Fibroblast of skin of left biceps (primary cell): ENCODE measurements at places on chromosomes 4 and X.

DNA sequence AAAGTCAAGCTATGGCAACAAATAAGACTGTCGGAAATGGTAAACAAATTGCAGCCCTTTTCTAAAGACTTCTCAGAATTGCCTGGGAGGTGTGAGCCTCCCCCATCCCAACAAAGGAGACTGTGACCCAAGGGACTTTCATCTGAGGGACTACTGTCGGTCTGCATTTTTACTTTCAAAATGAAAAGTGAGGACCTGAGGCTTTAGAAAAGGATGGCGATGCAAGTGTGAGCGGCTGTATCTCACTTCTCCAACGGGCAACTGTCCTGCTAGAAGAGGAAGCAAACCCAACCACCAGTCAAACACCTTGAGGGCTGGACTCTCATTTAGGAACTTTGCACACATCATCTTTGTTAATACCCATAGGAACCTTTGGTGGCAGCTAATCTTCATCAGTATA is 62.6 kb upstream of the CLNK start:
- DNase-seq: no peak

DNA sequence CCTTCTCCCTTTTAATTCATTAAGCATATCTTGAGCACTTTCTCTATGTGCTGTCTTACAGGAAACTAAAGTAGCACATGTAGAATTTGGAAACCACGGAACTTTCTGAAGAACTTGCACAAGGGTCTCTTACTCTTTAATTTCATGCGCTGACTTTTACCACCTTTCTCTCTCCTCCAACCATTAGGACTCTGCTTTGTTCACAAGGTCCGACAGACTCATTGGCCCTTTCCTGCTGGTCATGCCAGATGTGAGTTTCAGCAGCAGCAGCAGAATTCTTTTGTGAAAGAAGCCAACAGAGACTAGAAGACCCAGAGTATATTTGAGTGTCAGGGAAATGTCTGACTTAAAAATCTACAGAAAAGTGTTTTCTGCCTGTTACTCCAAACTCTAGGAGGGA is 207.1 kb downstream of the GUCY2F start:
- no peak for DNase-seq

DNA sequence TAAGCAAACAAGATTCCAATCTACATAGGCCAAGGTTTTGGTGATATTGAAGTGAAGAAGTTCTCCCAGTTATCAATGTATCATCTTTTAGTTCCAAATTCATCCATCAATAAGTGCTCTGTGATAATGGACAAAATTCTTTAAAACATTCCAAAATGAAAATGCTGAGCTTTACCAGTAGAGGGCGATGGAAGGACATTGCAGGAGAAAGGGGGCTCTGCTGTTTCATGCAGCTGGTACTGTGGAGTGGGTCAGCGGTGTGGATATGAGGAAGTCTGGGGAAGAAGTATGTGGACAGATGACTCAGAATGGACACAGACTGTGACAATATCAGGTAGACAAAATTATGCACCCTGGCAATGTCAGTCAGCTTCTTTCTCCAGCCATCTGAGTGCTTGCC is 46.6 kb upstream of the HS6ST2 start:
- peak; percentile 0 for DNase-seq

DNA sequence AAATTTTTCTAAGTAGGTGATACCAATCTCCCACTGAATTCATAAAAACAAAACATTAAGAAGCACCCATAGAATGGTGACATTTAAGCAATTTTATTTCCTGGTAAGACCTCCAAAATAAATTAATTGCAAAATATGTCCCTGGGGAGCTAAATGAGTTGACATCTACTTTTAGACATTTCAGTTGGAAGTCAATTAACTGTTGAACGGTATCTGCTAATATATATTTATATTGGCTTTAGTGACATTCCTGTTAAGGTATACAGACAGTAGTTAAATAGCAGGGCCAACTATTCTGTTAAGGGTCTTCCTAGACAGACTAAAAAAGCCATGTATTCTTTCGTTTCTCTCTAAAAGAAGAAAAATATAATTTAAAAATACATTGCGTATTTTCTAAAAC is at the start of gene PRR27:
PRR27 (plus strand) TSS at position 301 of the 400 bp plus-strand sequence. CDS start 139 bp downstream, outside the sequence.
- no peak for DNase-seq

- no peak for DNase-seq
Observed at GRCh38 chrX:41665686-41666085, 23.1 kb upstream of the GPR34 start.

GRCh38 chrX:45972636-45973035 is 572.6 kb downstream of the ZNF674 start:
- DNase-seq: no peak

DNA sequence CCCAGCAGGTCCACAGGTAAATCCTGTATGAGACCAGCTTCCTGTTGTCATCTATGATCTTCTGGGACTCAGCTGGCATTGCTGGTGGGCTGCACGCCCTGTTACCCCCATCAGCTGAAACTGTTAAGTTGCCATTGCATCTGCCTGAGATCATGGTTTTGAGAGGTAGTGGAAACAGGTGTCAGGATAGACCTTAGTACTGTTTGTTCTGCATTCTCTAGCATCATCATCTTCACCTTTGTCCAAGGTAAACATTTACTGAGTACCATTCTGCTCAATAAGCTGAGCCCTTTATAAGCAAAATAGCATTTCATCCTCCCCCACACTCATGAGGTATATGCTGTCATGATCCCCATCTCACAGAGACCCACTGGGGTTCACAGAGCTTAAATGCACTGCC is 42.9 kb upstream of the PROM1 start:
- DNase-seq: no peak

DNA sequence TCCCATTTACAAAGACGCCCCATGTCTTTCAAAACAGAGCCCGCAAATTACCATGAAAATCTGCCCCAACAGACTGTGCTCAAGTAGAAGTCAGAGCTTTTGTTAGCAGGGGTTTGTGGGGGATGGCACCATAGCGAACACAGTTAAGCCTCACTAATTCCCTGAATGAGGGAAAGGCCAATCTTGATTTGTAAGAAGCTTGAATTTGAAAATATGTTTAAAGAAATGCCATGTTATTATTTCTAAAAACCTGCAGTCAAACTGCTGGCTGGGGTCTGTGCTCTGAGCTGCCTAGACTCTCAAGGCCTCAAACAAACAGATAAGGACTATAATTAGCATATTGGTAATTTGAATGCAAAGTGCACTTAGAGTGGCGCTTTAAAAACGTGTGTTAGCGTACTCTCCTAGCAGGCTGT is 9.4 kb upstream of the PAK3 start:
- DNase-seq: no peak

GRCh38 chrX:82218361-82218760 is 1016.5 kb downstream of the SH3BGRL start:
- no peak for DNase-seq

GRCh38 chrX:119693040-119693995 is at the start of gene SEPTIN6:
Gene SEPTIN6, minus strand, starts transcription at chrX:119693168. Its CDS starts 63 bp downstream, at chrX:119693105.
- peak; percentile 39 for DNase-seq

DNA sequence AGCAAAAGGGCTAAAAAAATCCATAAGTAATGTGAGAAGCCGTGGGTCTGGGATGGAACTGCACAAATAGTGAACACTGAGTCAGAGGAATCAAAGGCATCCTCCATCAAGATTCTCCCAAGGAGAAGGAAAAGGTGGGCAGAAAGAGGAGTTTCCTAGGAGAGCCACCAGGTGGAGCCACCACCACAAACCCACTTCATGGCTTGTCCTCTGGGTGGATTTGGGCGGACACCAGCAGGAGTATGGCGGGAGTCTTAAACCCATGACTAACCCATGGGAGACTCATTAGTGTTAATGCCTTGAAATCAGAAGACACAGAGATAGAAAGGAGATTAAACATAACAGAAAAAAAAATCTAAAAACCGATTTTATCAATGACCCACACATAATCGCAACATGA is 147.7 kb downstream of the SH3KBP1 start:
- DNase-seq: peak; percentile 38

- no peak for DNase-seq
Observed at GRCh38 chr4:180336494-180337090, 1906.6 kb upstream of the TENM3 start.

DNA sequence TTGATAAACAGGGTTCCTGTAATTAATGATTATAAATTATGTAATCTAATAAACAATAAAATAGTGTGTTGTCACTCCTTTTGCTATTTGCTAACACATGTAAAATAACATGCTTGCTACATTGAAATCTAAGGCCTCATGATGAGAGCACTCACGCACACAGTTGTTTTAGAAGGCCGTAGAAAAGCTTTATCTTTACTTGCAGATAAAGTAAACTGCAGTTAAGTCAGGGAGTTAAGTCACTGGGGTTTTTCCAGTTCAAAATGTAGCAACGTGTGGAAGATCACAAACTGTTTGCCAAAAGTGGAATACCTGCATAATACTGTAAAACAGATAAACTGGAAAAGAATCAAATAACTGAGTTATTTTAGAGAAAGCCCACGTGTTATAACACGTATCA is 187.3 kb upstream of the PACRGL start:
- DNase-seq: no peak

DNA sequence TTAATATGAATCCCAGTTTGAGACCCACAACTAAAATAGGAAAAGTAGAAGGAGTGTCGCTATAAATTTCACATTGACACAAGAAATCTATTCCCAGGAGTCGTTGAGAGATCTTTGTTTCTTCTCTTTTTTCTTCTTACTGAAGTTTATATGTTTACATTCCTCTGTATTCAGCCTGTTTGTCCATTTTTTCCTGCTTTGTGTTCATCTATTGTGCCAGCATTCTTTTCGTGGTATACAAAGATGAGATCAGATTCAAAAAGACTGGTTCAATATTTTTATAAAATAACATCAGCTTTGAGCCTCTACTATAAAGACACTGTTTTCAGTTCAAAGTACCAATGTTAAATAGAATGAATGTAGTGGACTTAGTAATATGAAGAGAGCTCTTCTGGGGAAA is 95.4 kb upstream of the MYOZ2 start:
- DNase-seq: no peak

DNA sequence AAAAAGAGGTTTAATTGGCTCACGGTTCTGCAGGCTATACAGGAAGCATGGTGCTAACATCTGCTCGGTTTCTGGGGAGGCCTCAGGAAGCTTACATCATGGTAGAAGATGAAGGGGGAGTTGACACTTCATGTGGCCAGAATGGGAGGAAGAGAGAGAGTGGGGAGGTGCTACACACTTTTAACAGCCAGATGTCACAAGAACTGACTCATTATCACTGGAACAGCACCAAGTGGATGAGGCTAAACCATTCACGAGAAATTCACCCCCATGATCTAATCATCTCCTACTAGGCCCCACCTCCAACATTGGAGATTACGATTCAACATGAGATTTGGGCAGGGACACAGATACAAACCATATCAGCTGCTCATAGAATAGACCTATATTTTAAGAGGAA is 255.8 kb downstream of the OPHN1 start:
- no peak for DNase-seq

DNA sequence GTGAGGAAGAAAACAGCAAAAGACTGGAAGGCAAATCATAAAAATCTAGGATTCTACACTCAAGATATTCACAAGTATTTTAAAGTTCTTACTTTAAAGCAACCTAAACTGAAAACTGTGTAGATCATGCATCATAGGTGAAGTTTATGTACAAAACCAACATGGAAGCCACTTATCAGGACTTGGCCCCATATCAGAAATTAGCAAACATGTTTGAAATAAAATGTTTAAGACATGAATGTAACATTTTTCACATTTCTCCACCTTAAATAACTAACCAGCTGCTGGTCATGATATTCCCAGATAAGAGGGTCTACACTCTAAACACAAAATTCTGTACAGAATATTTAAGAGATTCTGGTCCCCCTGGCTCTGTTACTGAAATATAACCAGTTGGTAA is 38.5 kb downstream of the APBB2 start:
- no peak for DNase-seq

DNA sequence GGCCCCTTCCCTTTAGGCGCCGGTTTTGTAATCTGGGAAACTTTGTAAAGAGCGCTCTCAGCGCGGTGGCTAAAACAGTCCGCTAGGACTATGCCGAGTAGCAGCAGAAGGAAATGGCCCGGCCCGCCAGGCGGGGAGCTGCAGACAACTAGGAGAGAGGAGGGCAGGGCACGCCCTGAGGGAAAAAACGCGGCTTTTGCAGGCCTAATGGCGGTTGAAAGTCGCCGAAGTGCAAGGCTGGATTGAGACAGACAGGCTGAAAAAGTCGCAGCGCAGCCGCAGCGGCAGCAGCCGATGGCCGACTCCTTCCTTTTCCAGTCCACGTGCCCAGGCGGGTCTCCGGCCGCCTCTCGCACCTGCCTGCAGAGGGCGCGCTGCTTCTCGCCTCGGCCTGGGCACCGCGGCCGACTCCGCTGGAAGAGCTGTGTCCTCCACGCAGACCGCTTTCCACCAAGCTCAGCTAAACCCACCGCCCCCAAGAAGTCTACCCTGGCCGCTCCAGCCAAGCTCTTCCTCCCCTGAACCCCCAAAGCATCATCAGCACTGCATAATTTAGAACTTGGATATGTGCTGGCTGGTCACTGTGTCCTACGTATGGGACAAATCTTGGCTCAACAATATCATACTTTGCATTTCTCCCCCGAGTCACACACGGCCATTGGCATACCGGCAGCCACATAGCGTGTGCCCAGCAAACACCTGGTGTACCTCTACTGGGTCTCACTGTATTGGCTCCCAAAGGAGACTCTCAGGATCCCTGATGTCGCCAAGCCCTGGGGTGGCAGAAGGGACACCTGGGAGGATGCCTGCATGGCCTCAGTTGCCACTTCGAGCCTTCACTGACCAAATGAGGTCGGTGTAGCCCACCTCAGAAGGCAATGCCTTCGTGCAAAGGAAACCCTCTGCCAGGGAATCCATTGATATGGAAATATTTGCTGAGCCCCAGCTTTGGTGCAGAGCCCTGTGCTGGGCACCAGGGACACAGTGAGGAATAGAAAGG is 14.5 kb downstream of the SLC25A5 start:
- DNase-seq: no peak

GRCh38 chr4:86159216-86159615 is 200.6 kb downstream of the MAPK10 start:
- no peak for DNase-seq

GRCh38 chrX:53421125-53421524 is 1.3 kb downstream of the SMC1A start:
- no peak for DNase-seq

GRCh38 chrX:16828124-16828908 is 41.8 kb downstream of the RBBP7 start:
- DNase-seq: no peak

DNA sequence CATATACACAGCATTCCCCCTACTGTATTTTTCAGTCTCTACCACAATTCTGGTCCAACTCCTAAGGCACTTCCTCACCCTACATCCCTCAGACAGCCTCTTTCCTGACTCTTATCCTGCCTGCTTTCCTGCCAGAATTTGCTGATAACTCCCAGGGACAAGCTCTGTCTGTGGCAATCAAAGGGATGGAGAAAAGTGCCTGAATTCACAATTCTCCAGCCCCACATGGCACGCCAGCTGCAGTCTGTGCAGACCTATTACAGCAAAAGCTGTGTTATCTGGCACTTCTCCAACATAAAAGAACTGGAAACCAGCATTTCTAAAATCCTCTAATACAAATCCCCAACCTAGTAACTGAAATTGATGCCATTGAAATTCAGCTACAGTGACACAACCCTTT is 404.8 kb downstream of the KLHL13 start:
- DNase-seq: no peak

- DNase-seq: no peak
Observed at GRCh38 chr4:52588771-52589591, 70.1 kb downstream of the USP46 start.

GRCh38 chr4:153143527-153144348 is 60.5 kb upstream of the TRIM2 start:
- DNase-seq: peak; percentile 79
